ENCODE measurements at places on chromosomes 5 and 9.

- no peak for DNase-seq
Observed at GRCh38 chr5:149421372-149421685, 42.2 kb upstream of the IL17B start.

DNA sequence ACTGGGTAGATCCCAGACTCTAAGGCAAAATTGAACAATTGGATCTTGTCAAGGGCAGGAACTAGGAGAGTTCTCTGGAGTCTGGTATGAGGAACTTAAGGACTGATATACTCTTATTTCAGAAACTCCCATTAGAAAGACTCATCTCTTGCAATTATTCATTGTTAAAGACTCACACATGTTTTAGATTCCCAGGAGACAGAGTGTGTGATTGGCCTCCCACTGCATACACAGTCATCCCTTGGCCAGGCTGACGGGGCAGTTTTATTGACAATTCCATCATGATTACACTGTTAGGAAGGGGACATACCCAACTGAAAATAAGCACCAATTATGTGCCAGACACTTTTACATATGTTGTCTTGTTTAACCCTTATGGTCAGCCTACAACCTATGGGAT, 347.2 kb downstream of the DMAC1 start:
- DNase-seq = no peak

DNA sequence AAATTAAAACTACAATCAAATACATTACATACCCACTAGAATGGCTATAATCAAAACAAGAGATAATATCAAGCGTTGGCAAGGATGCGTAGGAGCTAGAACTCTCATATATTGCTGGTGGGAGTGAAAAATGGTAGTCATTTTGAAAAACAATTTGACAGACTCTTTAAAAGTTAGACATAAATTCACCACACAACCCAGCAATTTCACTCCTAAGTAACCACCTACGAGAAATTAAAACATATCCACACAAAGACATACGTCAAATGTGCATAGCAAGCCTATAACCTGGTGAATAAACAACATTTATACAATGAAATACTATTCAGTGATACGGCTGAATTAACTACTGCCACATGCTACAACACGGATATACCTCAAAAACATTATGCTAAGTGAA, 44.7 kb downstream of the GKAP1 start:
- DNase-seq = no peak

DNA sequence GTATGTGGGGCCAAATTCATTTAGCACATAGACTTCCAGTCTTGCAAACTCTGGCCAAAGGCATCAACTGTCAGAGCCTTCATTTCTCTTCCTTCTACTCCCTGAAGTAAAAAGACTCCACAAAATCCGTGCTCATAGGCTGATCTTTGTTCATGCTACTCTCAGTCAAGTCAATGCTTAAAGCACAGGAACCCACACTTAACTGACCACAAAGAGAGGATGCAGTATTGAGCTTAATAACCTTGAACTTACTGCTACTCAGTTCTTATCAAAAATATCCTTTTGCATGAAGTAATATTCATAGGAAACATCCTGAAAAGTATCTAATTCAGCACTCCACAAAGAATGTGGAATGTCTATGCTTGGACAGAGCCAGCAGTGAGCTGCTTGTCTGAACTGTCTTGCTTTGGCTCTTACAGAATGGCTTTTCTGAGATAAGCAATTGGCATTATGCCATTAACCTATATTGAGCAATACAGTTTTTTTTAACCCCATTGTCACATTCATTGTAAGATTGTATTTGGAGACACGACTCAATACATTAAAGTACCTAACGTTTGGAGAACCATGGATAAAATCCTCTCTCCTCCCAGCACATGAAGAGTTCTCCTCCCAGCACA, 21.7 kb downstream of the LPAR1 start:
- no peak for DNase-seq

GRCh38 chr5:2536632-2537377, 214.7 kb downstream of the IRX2 start:
- no peak for DNase-seq

DNA sequence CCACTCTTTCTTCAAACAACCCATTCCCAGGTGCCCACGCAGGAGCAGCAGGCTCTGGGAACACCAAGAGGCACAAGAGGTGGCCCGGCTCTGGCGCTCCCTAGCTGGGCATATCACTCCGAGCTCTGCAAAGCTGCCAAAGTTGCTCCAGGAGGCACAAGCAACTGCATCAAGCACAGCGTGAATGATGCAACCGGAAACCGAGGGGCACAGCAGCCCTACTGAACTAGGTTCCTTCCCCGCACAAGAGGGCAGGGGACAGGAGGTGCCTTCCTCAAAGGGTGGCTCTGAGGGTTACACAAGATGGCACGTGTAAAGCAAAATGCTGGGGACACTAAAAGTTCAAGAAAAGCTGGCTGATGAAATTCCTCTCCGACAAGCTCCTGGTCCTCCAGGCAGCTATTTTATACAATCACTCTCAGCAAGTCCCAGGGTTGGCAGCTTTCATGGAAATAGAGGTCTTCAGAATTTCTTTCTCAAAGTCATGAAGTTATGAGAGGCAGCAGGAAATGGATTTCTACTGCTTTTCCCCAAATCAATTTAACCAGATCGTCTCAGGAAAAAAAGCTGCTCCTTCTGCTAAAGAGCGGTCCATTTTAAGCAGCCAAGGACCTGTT, 22.9 kb downstream of the PSMB7 start:
- DNase-seq = peak; percentile 51

DNA sequence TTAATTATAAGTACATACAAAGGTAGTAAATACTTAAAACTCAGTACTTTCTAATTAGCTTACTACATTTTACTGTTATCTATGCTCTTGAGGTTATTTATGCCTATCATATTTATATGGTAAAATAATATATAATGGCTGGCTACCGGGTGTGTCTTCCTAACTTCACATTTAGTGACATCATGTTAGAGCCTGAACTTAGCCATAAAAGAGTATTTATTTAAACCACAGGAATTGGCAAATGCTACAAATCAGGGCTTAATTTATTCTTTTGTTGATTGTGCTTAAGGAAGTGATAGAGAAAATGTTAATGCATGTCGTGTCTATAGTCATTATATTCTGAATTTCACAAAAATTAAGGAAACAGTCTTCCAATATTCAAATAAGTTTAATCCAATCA, 73.1 kb downstream of the NDUFAF2 start:
- no peak for DNase-seq

DNA sequence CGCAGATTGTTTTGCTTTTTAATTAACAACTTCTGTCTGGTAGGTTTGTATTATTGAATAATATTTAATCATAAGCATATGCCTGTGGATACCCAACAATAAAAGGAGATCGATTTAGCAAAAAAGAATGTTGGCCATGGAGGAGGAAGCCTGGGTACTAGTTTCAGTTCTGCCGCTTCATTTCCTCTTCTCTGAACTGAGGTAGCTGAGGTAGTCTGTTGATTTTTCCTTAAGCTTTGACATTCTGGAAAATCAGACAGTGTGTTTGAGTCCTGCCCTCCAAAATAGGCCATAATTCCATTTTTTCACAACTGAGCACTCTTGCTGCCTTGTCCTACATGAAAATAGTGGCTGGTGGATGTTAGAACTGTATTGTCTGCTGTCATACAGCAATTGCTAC, 6.0 kb upstream of the GPR21 start:
- no peak for DNase-seq

- DNase-seq = no peak
Observed at GRCh38 chr5:36685631-36686288, 79.4 kb downstream of the SLC1A3 start.

GRCh38 chr5:174531782-174532191, 192.6 kb upstream of the MSX2 start:
- peak; percentile 82 for DNase-seq

DNA sequence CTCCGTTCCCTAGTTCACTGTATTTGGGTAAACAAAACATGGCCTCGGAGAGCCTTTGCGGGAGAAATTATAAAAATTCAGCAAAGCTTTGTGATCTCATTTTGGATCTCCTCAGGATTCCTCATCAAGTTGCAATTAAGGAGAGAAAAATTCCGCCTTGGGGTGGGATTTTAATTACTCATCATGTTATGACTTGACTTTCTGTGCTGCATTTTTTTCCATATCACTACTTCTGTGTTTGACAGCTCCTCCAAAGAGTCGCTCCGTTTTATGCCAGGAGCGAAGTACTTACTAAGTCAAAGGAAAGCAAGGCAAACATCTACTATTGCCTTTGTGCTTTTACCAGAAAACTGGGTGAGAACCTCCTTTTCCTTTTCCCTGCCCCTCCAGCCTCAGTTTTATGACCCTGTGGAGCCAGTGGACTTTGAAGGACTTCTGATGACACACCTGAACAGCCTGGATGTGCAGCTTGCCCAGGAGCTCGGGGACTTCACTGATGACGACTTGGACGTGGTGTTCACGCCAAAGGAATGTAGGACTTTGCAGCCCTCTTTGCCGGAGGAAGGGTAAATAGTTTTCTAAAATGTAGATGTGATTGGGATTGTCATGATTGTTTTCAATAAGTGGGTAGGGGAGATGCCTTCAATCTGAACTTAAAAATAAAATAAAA, 71.5 kb downstream of the DOCK8 start:
- DNase-seq = no peak

GRCh38 chr5:36948041-36948440, 71.5 kb downstream of the NIPBL start:
- DNase-seq = no peak

DNA sequence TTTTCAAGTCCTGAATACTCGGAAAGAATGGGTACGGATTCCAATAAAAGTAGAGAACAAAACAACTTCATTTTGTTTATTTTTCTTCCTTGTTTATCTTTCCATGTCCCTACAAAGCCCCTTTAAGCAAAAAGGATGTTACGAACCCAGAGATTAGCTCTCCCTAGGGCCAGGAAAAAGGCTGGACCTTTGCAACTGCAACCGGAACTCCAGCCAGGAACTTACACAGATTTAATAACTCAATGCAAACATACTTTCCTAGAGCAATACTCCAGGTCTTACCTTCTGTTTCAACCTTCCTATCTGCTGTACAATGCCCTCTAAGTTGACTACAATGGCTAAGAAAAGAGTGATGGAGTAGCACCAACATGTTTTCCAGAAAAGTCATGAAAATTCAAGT, 7.0 kb downstream of the DENND1A start:
- DNase-seq = no peak

- no peak for DNase-seq
Observed at GRCh38 chr5:55236800-55237199, 3.4 kb upstream of the CCNO start.

DNA sequence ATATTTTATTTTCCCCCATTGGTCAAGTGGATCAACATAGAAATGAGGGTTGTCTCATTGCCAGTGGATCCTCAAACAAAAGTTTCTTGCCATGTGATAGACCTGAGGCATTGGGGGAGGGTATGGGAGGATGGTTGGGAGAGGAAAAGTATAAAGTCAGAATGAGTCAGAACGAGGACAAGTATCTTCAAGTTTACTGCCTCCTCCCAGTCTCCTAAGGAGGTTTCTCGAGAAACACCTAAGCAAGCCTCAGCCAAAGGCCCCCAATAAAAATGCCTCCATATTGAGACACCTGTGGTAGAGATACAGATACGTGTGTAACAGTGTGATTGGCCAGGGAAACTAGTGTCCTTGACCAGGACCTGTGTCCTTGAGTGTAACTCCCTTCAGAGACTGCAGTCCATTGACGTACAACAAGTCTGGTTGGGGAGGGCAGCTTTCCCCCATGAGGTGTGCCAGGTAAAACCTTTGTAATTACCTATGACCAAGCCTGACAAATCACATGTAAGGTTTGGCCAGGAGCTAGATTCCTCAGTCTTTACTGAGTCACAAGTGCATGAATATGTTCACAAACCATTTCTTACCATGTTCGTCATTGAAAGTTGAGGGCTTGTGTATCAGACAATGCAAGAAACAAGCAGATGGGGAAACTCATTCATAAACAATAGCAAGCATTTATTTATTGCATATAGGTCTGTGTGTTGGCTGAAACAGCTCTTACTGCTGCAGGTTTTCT, 198.6 kb upstream of the SH3GL2 start:
- no peak for DNase-seq

DNA sequence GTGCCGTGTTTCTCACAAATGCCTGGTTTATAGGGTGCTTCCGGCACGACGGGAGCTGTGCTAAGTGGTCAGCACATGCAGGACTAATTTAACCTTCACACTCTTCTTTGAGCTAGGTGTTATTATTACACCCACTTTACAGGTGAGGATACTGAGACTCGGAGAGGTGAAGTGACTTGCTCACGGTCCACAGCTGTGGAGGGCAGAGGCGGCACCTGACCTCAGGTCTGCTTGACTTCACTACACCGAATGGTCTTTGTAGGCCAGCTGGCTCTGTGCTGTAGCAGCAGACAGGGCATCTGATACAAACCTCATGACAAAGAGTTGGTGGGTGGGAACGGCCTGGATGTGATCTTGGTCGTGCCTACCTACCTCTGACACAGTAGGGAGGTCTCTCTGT, 102.0 kb upstream of the BOD1 start:
- no peak for DNase-seq

GRCh38 chr9:96413302-96414221, 4.6 kb downstream of the ZNF367 start:
- no peak for DNase-seq

DNA sequence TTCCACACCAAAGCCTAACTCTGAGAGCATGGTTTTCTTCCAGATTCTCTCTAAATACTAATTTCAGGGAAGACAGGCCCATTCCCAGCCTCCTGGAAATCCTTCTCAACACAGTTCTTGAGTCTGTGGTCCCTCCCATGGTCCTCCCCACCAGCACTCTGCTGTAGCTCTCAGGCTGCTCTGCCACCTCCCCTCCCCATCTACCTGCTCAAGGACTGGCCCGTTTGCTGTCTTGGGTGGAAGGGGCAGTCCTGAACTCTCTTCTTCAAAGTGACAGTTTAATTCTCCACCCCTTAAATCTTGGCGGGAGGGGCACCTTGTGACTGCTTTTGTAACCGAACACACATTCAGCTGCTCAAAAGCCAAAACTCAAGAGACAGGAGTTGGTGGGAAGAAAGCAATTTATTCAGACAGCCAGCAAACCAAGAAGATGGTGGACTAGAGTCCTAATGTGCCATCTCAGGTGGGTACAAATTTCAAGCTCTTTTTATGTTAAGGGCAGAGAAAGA, 7.6 kb upstream of the LCN15 start:
- no peak for DNase-seq

GRCh38 chr5:151699071-151699901, 12.6 kb upstream of the SPARC start:
- DNase-seq = peak; percentile 97
